Astrocyte (in vitro differentiated cells and primary cell): ENCODE measurements at places on chromosomes 12 and 14. TPM values are rescaled to one million over a fixed set of nuclear protein-coding genes. Genes with fewer than 3 reads are reported as not detected.

- peaks cover 8% of the 10 kb centered on the region for H3K4me1 ChIP-seq
- peak overlapping the region; percentile 61 for H3K27ac ChIP-seq
- no peaks in the 10 kb centered on the region for H3K27me3 ChIP-seq
- H3K4me3 ChIP-seq: no peak overlapping the region
Measured at GRCh38 chr12:89756585-89757398, 48.2 kb upstream of the ATP2B1 start.

GRCh38 chr12:11753150-11753499 lies 103.7 kb downstream of the ETV6 start:
- peaks cover 9% of the 10 kb centered on the region for H3K4me1 ChIP-seq
- no peak overlapping the region for H3K4me3 ChIP-seq
- no peak overlapping the region for H3K27ac ChIP-seq
- H3K27me3 ChIP-seq: no peaks in the 10 kb centered on the region

- no peak for DNase-seq
- H3K27ac ChIP-seq: no peak overlapping the region
- no peak overlapping the region for H3K4me3 ChIP-seq
- H3K36me3 ChIP-seq: no peaks in the 10 kb centered on the region
Measured at GRCh38 chr12:107179871-107180270, 86.5 kb upstream of the CRY1 start.

- H3K27ac ChIP-seq: peak overlapping the region; percentile 82
- DNase-seq: no peak
- peaks cover 16% of the 10 kb centered on the region for H3K4me1 ChIP-seq
- no peaks in the 10 kb centered on the region for H3K27me3 ChIP-seq
- H3K4me3 ChIP-seq: no peak overlapping the region
Measured at GRCh38 chr12:28034271-28034670, 61.7 kb upstream of the PTHLH start.

GRCh38 chr12:61272441-61272840 lies 987.8 kb upstream of the USP15 start:
- no peaks in the 10 kb centered on the region for H3K4me1 ChIP-seq
- no peak for DNase-seq
- H3K36me3 ChIP-seq: no peaks in the 10 kb centered on the region
- no peak overlapping the region for H3K4me3 ChIP-seq

GRCh38 chr14:56261046-56261445 lies 142.8 kb downstream of the PELI2 start:
- no peak overlapping the region for H3K4me3 ChIP-seq
- no peaks in the 10 kb centered on the region for H3K4me1 ChIP-seq
- no peak overlapping the region for H3K27ac ChIP-seq
- no peak for DNase-seq
- H3K36me3 ChIP-seq: no peaks in the 10 kb centered on the region

DNA sequence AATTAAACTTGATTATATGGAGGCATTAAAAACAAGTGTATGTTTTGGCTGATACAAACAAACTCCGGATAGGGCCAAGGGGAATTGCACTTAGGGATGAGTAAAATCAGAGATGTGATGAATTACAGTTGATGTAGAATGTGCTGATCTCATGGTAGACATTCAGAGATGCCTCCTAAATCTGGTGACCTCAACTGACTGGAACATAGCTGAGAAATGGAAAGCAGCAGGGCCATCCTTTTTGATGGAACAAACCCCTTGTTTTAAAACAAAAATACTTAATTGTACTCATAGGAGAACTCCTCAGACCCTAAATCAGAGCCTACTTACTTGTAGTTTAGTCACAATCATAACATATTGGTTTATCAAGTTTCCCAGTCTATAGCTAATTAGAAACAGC lies 122.8 kb downstream of the C12orf75 start:
- H3K27me3 ChIP-seq: no peaks in the 10 kb centered on the region
- no peak overlapping the region for H3K27ac ChIP-seq
- DNase-seq: no peak
- no peak overlapping the region for H3K4me3 ChIP-seq

DNA sequence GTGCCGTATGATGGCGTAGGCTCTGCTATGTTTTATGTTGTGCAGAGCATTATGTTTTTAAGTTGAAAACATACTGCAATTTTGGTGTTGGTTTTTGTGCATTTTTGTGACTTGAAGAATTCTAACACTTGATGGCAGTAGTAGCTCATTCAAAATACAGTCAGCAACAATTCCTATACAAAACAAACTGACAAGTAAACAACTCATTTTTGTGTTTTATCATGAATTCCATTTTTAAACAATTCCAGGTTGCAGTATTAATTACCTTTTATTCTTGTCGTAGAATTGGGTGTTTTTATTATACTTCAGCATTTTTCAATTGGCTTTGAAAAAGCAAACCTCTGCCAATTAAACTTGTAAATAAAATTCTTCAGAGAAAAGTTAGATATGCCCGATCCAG lies 4.1 kb upstream of the CCER1 start:
- H3K27ac ChIP-seq: no peak overlapping the region
- no peaks in the 10 kb centered on the region for H3K4me1 ChIP-seq
- no peaks in the 10 kb centered on the region for H3K27me3 ChIP-seq
- H3K36me3 ChIP-seq: no peaks in the 10 kb centered on the region
- H3K4me3 ChIP-seq: no peak overlapping the region

DNA sequence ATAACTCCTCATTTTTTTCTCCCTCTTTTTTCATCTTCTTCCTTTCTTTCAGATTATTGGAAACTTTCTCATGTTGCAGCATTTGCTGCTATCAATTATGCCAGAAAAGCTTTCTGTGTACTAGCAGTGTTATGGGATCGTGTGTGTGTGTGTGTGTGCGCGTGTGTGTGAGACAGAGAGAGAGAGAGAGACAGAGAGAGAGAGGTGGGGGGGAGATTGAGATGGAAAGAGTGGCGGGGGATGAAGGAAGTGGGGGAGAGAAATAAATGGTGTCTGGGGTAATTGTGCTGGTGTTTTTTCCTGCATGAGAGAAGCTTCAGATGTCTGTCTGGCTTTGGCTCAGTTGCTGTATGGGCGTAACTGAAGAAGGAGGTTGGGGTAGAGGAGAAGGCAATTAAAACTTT lies 268.9 kb downstream of the RAD51B start:
- peak overlapping the region; percentile 60 for H3K27ac ChIP-seq
- no peak overlapping the region for H3K4me3 ChIP-seq
- H3K27me3 ChIP-seq: no peaks in the 10 kb centered on the region
- peak; percentile 71 for DNase-seq
- H3K4me1 ChIP-seq: peaks cover 13% of the 10 kb centered on the region

DNA sequence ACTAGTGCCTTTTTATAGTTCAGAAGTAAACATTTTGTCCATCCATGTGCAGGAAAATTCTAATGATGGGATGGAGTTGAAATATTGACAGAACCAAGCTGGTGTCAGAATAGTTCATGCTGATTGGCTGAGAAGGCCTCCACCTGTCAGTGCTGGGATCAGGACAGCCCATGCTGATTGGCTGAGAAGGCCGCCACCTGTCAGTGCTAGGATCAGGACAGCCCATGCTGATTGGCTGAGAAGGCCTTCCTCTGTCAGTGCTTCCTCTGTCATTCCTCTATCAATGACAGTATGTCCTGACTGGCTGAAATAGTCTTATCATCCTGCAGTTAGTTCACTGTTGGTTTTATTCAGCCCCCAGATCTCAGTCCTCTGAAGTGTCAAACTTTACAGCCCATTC lies 95.7 kb downstream of the PPP2R5C start:
- H3K4me3 ChIP-seq: no peak overlapping the region
- H3K27ac ChIP-seq: no peak overlapping the region
- H3K36me3 ChIP-seq: no peaks in the 10 kb centered on the region
- no peaks in the 10 kb centered on the region for H3K4me1 ChIP-seq
- H3K27me3 ChIP-seq: no peaks in the 10 kb centered on the region

DNA sequence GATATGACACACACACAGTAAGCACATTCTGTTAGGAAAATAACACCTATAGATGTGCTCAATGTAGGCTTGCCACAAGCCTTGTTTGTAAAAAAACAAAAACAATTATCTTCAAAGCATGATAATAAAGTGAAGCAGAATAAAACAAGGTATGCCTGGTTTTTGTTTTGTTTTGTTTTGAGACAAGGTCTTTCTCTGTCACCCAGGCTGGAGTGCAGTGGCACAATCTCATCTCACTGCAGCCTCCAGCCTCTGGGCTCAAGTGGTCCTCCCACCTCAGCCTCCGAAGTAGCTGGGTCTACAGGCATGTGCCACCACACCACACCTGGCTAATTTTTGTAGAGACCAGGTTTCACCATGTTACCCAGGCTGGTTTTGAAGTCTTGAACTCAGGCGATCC lies 52.4 kb upstream of the MON2 start:
- no peak overlapping the region for H3K4me3 ChIP-seq
- peaks cover 4% of the 10 kb centered on the region for H3K36me3 ChIP-seq
- no peaks in the 10 kb centered on the region for H3K27me3 ChIP-seq
- H3K4me1 ChIP-seq: no peaks in the 10 kb centered on the region

GRCh38 chr12:121762269-121762668 lies 31.2 kb downstream of the RHOF start:
- H3K4me3 ChIP-seq: no peak overlapping the region
- no peaks in the 10 kb centered on the region for H3K27me3 ChIP-seq
- H3K27ac ChIP-seq: no peak overlapping the region
- peaks cover 25% of the 10 kb centered on the region for H3K4me1 ChIP-seq
- peak; percentile 34 for DNase-seq

DNA sequence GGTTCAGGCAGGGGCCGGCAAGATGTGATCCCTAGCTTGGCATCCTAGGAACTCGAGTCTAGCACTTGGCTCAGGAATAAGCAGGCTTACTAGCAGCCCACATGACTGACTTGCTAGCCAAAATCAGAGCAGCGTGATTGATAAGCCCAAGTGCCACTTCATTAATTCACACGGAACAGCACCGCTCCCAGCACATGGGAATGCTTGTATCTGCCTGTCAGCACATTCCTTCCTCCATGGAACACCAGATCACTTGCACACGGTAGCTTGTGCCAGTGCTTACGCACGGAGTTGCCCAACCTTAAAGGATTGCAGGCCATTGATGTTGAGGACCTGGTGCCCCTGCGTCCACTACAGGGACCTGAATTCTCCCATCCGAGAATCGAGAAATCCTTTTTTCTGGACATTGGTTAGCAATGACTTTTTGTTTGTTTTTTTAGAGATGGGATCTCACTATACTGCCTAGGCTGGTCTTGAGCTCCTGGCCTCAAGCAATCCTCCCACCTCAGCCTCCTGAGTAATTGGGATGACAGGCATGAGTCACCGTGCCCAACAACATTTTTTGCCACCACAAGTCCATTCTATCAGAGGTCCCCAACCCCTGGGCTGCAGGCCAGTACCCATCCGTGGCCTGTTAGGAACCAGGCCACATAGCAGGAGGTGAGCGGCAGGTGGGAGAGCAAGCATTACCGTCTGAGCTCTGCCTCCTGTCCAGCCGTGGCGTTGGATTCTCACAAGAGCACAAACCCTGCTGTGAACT lies 30.6 kb upstream of the TSPAN9 start:
- no peak overlapping the region for H3K27ac ChIP-seq
- H3K36me3 ChIP-seq: no peaks in the 10 kb centered on the region
- no peaks in the 10 kb centered on the region for H3K4me1 ChIP-seq
- no peak overlapping the region for H3K4me3 ChIP-seq

GRCh38 chr12:47832263-47832933 lies 12.7 kb upstream of the HDAC7 start:
- no peaks in the 10 kb centered on the region for H3K27me3 ChIP-seq
- no peak for DNase-seq
- peaks cover 8% of the 10 kb centered on the region for H3K4me1 ChIP-seq
- no peaks in the 10 kb centered on the region for H3K36me3 ChIP-seq

- H3K27me3 ChIP-seq: no peaks in the 10 kb centered on the region
- no peak overlapping the region for H3K27ac ChIP-seq
Measured at GRCh38 chr14:104593710-104594136, 10.8 kb downstream of the TMEM179 start.

- DNase-seq: peak; percentile 80
- no peaks in the 10 kb centered on the region for H3K27me3 ChIP-seq
- H3K27ac ChIP-seq: peak overlapping the region; percentile 11
- H3K4me1 ChIP-seq: peaks cover 8% of the 10 kb centered on the region
Measured at GRCh38 chr12:68267892-68268396, 14.5 kb upstream of the IL22 start.

DNA sequence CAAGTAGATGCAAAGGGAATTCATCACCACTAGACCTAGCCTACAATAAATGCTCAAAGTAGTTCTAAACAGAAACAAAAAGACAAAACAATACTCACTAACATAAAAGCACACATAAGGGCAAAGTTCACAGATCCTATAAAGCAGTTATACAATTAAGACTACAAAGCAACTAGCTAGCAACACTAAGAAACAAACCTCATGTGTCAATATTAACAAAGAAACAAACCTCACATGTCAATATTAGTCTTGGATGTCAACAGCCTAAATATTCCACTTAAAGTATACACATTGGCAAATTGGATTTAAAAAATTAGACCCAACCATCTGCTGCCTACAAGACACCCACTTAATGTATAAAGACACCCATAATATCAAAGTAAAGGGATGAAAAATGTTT lies 152.7 kb downstream of the KCNK10 start:
- no peak overlapping the region for H3K4me3 ChIP-seq
- no peaks in the 10 kb centered on the region for H3K4me1 ChIP-seq
- no peaks in the 10 kb centered on the region for H3K36me3 ChIP-seq
- DNase-seq: no peak
- no peak overlapping the region for H3K27ac ChIP-seq

DNA sequence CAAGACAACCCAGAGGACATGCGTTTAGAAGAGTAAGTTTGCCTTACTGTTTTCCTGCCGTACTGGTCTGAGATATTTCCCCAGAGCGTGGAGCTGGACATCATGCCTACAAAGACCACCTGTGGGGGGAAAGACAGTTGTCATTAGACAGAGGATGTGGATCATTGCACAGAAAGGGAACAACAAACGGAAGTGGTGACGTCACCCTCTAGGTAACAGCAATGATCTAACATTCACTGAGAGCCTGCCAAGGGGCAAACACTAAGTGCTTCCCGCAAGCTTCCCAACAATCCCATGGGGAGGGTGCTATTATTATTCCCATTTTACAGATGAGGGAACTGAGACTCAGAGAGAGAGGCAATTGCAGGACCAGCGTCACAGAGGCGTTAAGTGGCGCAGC lies 48.5 kb downstream of the SVOP start:
- no peaks in the 10 kb centered on the region for H3K4me1 ChIP-seq
- H3K27ac ChIP-seq: no peak overlapping the region
- H3K27me3 ChIP-seq: peaks cover 3% of the 10 kb centered on the region
- no peak for DNase-seq
- H3K4me3 ChIP-seq: no peak overlapping the region

GRCh38 chr14:29028973-29029582 lies 262.5 kb downstream of the FOXG1 start:
- no peaks in the 10 kb centered on the region for H3K4me1 ChIP-seq
- no peaks in the 10 kb centered on the region for H3K36me3 ChIP-seq
- H3K4me3 ChIP-seq: no peak overlapping the region
- H3K27ac ChIP-seq: no peak overlapping the region
- DNase-seq: peak; percentile 15
- no peaks in the 10 kb centered on the region for H3K27me3 ChIP-seq

Gene SLCO1B1
- total RNA-seq: not detected in 2 replicates

Gene TMPRSS12
- not detected in 2 replicates for total RNA-seq

Gene B4GALNT1
- 2.5 and 2.6 TPM in 2 replicates for total RNA-seq

Gene CRIP1
- total RNA-seq: 21.3 and 29.5 TPM in 2 replicates

Gene SLC38A4
- 1.5 and 1.6 TPM in 2 replicates for total RNA-seq

Gene LRRC74A
- not detected in 2 replicates for total RNA-seq

Gene ANO2
- total RNA-seq: 0.17 and 0.93 TPM in 2 replicates

Gene OAS2
- total RNA-seq: 94.2 and 132 TPM in 2 replicates

Gene MYH6
- not detected in 2 replicates for total RNA-seq

Gene LGR5
- total RNA-seq: 0.29 and 0.32 TPM in 2 replicates

Gene HOXC10
- not detected in 2 replicates for total RNA-seq

Gene TMEM132C
- total RNA-seq: not detected in 2 replicates

Gene FSCB
- not detected in 2 replicates for total RNA-seq

Gene COX8C
- total RNA-seq: not detected in 2 replicates
